ENCODE measurements at places on chromosomes 4 and X.

DNA sequence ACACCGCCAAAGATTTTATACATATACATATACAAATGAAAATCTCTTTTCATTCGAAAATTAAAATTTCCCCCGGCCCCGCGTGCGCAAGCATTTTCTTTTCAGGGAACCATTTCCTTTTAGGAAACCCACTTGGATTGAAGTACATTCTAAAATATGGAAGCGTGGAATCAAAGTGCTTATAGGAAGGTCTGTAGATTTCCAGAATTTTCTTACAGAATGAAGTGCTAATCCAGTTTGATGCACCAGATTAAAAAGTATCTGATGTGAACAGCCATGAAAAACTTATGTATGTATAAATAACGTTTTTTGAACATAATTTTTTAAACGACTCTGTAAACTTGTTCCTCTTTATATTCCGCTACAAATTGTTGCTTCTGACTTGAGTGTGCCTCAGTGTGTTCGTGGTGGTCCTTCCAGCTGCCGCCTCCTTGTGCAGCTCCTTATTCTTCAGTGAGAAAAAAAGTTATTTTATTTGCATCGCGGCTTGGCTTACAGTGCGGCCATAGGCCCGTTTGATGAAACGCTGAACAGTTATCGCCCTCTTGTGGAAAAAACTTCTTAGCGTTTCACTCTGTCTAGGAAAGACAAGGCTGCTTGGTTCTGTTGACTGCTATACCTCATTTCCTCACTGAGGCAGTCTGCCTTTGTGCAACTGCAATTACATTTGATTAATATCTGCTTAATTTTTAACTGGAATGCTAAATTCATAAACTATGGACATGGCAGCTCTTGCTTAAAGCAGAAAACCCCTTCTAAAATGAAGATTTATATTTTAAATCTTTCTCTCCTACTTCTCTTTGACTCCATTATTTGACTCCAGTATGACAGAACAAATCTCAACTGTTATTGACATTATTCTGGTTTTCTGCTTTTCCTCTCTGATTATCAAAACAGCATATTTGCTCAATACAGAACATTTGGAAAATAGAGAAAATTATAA is 4.7 kb upstream of the NKX6-1 start:
- H3K36me3 ChIP-seq = no peaks in the 10 kb centered on the region
- no peak overlapping the region for H3K4me3 ChIP-seq
- peak; percentile 34 for DNase-seq
- no peaks in the 10 kb centered on the region for H3K4me1 ChIP-seq
- peaks cover 54% of the 10 kb centered on the region for H3K27me3 ChIP-seq

DNA sequence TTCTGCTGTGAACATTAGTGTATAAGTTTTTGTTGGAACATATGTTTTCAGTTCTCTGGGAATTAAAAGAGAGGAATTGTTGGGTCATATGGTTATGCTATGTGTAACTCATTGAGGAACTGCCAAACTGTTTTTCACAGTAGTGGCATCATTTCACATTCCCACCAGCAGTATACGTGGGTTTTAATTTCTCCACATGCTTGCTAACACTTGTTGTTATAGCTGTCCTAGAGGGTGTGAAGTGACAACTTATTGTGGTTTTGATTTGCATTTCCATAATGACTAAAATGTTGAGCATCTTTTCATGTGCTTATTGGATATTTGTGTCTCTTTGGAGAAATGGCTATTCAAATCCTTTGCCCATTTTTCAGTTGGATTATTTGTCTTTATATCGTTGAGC is 13.7 kb downstream of the APELA start:
- no peak for DNase-seq
- H3K4me1 ChIP-seq = no peaks in the 10 kb centered on the region
- H3K27ac ChIP-seq = no peak overlapping the region
- H3K36me3 ChIP-seq = no peaks in the 10 kb centered on the region

- H3K27me3 ChIP-seq = no peaks in the 10 kb centered on the region
- no peaks in the 10 kb centered on the region for H3K36me3 ChIP-seq
- no peak overlapping the region for H3K27ac ChIP-seq
- DNase-seq = no peak
- no peaks in the 10 kb centered on the region for H3K4me1 ChIP-seq
Observed at GRCh38 chr4:141079393-141079930, 53.8 kb downstream of the RNF150 start.

GRCh38 chr4:710916-711315 is 5.3 kb downstream of the PCGF3 start:
- no peaks in the 10 kb centered on the region for H3K27me3 ChIP-seq
- H3K4me3 ChIP-seq = no peak overlapping the region
- H3K36me3 ChIP-seq = peaks cover 2% of the 10 kb centered on the region
- H3K4me1 ChIP-seq = peaks cover 10% of the 10 kb centered on the region
- no peak overlapping the region for H3K27ac ChIP-seq

- H3K27me3 ChIP-seq = no peaks in the 10 kb centered on the region
- H3K27ac ChIP-seq = no peak overlapping the region
Observed at GRCh38 chr4:189600718-189601435, 339.8 kb upstream of the FRG1 start.

- no peaks in the 10 kb centered on the region for H3K27me3 ChIP-seq
- H3K4me3 ChIP-seq = peak overlapping the region; percentile 58
- no peaks in the 10 kb centered on the region for H3K36me3 ChIP-seq
- no peak overlapping the region for H3K27ac ChIP-seq
- peaks cover 22% of the 10 kb centered on the region for H3K4me1 ChIP-seq
- DNase-seq = no peak
Observed at GRCh38 chrX:9466736-9467135, 1.9 kb downstream of the TBL1X start.

DNA sequence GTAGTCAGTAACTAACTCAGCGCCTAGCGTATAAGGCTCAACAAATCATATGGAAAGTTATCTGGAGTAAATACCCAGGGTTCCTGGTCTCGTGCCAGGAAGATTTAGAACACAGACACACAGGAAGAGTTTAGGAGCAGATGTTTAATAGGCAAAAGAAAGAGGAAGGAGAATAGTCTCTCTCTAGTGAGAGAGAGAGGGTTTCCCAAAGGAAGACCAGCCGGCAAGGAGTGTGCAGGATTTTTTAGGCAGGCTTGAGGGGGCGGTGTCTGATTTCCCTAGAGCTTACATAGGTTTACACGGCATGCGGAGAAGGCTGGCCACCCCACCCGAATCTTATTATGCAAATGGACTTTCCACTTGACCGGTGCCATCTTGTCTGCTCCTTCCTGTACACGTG is 284.0 kb upstream of the FRG1 start:
- no peaks in the 10 kb centered on the region for H3K36me3 ChIP-seq
- no peak for DNase-seq
- no peaks in the 10 kb centered on the region for H3K4me1 ChIP-seq
- no peak overlapping the region for H3K27ac ChIP-seq
- H3K27me3 ChIP-seq = no peaks in the 10 kb centered on the region

DNA sequence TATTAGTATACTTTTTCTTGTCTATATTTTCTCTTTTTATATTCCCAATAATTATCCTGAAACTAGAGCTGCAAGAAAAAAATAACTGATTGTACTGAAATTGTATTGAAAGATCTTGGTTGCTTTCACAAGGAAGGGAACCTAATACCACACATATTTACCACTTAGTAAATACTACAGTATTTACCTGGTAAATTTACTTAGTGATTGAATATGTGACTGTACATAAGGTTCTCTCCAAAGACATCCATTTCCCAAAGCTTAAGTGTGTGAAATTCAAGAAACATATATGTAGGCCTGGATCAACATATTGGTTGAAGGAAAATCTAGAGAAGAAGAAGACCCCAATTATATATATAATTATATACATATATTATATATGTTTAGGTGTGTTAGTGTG is 1272.7 kb downstream of the C4orf33 start:
- H3K4me3 ChIP-seq = no peak overlapping the region
- H3K4me1 ChIP-seq = no peaks in the 10 kb centered on the region
- no peak for DNase-seq
